ENCODE measurements at places on chromosomes 1 and 21.

- no peak for DNase-seq
Measured at GRCh38 chr1:154405747-154406571, 816 bp downstream of the IL6R start.

GRCh38 chr1:90340606-90341005 is 345.7 kb downstream of the ZNF326 start:
- peak; percentile 69 for DNase-seq

DNA sequence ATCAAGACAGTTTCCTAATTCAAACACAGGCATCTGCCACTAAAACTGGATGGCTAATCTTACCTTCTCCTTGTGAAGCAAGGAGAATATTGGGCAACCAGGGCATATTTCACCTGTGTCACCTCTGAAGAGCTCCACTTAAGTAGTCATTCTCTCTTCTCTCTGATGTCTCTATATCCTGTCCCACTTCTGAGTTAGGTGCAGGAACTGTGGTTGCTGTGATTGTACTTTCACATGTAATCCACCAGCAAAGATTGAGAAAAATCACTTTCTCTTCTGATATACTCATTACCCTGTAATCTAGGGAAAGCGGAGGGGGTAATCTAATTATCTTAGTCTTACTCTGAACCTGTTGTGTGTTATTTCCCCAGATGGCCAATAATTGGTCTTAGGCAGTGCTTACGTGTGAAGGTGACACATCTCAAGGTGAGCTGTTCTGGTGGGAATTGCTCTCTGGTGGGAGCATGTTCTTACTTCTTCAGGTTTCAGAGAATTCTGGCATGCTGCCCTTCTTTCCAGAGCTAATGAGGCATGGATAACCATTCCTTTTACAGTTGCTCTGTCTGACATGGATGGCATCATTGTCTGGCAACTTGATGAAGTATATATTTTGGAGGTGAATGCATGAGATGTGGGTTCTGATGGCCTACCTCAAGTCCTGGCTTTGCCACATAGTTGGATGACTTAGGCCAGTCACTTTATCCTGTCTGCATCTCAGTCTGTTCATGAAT is 12.0 kb downstream of the XCL2 start:
- DNase-seq: no peak

DNA sequence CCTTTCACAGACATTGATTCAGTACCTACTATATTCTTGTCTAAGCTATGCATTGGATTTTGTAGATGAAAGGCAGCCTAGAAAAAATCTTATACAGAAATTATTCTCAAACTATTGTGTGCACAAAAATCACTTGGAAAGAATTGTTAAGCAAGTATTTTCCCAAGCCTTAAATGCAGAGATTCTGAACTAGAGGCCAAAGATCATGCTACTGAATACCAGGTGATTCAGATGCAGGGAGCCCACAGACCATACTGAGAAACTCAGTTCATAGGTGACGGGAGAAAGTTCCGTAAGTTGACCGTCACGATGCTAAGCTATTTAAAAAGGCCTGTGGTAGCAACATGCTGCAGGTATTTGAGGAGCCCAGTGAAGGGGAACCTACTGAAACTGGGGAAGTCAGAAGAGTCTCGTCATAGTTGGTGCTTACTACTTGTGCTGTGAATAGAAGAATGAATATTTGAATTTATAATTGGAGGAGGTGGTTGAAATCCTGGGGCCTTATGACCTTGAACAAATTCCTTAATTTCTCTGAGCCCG is 150.8 kb downstream of the NFIA start:
- no peak for DNase-seq

DNA sequence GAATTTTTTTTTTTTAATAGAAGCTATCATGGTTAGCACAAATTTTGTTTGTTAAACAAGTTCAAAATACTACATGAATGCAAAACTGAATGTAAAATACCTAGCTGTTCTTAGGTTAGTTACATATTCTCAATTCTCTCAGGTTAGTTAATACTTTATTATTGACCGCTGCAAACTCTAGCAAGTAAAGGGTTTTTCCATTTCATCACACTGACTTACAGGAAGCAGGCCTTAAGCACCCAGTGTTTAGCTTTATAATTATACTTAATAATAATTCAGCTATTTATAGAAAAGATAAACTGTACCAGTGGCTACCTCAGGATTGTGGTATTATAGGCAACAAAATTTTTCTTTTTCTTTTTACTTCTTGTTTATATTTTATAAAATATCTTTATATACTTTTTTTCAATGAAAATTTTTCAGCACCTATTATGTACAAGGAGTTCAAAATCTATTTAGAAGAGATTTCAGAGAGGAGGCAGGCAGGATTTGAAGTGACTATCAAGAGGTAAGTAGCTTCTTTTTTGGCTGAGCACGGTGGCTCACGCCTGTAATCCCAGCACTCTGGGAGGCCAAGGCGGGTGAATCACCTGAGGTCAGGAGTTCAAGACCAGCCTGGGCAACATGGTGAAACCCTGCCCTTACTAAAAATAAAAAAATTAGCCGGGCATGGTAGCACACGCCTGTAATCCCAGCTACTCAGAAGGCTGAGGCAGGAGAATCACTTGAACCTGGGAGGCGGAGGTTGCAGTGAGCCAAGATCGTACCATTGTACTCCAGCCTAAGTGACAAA is 17.9 kb downstream of the PLPP3 start:
- DNase-seq: no peak

DNA sequence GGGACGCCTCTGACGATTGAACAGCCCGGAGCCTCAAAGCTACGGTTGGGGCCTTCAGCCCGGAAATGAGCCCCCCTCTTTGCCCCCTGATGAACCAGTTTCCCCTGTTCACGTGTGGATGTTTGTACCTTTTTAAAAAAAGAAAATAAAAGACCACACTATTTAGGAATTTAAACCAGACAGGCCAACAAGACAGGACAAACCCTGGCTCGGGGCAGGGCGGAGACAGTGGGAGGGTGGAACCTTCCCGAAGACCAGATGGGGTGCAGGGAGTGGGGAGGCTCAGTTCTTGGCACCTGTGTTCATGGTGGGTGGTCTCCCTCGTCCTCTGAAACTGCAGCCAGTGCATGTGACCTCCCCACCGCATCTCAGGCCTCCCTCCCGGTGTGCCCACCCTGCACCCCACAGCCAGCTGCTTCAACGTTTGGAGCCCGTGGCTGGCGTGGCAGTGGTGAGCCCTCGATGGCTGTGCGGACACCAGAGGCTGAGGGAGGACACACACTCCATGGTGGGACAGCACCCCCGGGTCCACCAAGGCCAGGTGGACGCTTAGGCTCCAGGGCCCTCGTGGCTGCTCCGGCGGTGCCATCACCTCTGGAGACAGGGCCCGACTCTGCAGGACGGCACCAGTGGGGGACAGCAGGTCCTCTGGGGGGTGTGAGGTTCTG is 45.6 kb downstream of the COL18A1 start:
- DNase-seq: no peak

DNA sequence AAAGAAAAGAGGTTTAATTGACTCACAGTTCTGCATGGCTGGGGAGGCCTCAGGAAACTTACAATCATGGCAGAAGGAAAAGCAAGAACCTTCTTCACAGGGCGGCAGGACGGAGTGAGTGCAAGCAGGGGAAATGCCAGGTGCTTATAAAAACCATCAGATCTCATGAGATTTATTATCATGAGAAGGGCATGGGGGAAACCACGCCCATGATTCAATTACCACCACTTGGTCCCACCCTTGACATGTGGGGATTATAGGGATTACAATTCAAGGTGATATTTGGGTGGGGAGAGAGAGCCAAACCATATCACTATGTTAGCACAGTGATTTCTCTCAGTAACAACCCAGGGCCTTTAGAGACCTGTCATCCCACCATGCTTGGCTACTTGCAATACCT is 39.9 kb downstream of the LRRN2 start:
- no peak for DNase-seq

Data from Kasumi-1 (cell line).